ENCODE measurements at places on chromosomes 11 and 22.
A peak's percentile ranks its signal among the peaks of the same experiment; 100 is the strongest.

DNA sequence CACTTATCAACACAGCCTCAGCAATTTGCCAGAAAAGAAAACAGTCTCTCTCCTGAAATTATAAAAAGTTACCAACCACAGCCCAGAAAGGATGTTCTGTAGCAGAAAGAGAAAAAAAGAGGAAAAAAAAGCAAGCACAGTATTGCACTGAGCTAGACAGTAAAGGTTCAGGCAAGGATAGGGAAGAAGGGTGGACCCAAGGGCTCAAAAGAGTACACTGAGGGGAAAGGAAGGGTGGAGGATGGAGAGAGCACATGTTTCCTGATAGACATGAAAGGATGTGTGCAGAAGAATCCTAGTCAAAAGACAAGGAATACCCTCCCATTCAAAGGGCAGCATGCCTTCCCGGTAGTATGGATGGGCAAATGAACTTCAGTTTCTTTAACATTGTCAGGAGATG is 59.1 kb downstream of the RRAS2 start:
- DNase-seq = peak; percentile 35

DNA sequence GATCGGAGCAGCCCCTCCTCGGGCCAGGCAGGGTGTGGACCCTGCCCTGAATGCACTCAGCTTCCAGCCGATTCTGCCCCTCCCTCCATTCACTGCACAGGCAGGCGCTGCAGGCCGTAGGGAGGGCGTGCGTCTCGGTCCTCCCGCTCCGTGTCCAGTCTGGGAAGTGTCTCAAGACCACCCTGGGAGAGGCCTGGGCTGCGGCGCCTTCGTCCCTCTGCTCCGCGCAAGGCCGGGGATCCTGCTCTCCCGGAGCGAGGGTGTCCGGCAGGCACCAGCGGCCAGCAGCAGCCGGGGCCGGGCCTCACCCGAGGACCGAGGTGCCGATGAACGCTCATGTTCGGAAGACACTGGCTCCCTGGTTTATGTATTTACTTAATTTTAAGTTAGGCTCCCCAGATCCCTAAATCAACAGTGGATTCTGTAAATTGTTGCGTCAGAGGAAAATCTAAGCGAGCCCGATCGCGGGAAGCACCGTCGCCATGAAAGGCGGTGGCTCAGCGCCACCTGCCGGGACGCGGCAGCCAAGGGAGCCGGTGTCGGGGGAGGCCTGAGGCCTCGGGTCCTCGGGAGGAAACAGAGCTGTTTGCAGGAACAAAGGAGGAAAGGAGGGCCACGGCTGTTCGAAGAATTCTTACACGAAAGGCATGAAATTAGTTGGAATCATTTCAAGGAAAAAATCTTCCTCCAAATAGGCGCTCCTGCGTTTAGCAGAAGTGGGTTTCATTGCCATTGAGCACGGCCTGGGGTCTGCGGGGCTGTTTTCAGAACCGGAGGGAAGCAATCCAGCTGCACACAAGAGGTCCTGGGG is 195.3 kb downstream of the BRD1 start:
- peak; percentile 52 for DNase-seq

- DNase-seq = no peak
Observed at GRCh38 chr11:94472916-94473799, 20.5 kb downstream of the MRE11 start.

DNA sequence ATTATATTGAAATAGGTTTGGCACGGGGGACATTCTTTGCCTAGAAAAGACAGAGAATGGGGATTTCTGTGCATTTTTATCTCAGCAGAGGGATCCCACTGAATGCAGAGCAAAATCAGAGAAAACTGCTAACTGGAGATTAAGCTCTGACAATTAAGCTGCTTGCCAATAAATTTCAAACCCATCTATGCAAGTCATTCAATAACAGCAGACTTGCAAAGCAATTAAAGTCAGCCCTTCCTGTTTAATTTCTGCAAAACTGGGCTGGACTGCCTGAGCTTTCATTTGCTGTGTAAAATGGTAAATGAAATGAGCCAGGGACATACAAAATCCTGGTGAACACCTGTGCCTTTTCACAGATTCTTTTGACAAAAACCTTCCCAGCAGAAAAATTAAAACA is 1273.9 kb upstream of the CNTN5 start:
- no peak for DNase-seq
